ENCODE measurements at places on chromosomes 4 and X.
A peak's percentile ranks its signal among the peaks of the same experiment; 100 is the strongest.

- no peak for DNase-seq
Measured at GRCh38 chr4:18022572-18023050, 1.1 kb upstream of the LCORL start.

DNA sequence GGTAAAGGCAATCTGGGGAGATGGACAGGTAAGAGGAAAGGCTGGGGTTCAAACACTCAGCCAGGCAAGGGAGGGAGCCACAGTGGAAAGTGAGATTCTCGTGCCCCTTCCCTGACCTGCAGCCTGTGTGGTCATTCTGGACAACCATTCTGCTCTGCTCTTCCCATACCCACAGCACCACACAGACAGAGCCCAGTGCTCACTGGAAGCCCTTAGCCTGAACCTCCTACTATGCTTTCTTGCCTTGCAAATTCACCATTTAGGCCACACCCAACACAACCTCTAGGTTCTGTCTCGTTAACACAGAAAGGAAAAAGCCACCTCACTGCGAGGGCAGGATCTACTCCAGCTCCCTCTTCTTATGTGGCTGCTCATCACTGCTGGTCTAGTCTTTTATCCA is 92.7 kb downstream of the SHISA3 start:
- no peak for DNase-seq

GRCh38 chr4:153466081-153466948 is at the start of gene TMEM131L:
Gene TMEM131L, plus strand, starts transcription at chr4:153466360. Its CDS starts 38 bp downstream, at chr4:153466398.
- DNase-seq = peak; percentile 91

- DNase-seq = no peak
Measured at GRCh38 chr4:95288552-95288951, 260.2 kb downstream of the UNC5C start.

- DNase-seq = no peak
Measured at GRCh38 chr4:81922313-81922712, 450.6 kb upstream of the RASGEF1B start.

All from left lobe of liver (tissue), 2 donors.